ENCODE measurements at places on chromosomes 2 and 18.

GRCh38 chr2:12469141-12469561 lies 247.6 kb upstream of the TRIB2 start:
- no peak for DNase-seq

GRCh38 chr18:75213611-75214331 lies 3.2 kb downstream of the TSHZ1 start:
- no peak for DNase-seq

DNA sequence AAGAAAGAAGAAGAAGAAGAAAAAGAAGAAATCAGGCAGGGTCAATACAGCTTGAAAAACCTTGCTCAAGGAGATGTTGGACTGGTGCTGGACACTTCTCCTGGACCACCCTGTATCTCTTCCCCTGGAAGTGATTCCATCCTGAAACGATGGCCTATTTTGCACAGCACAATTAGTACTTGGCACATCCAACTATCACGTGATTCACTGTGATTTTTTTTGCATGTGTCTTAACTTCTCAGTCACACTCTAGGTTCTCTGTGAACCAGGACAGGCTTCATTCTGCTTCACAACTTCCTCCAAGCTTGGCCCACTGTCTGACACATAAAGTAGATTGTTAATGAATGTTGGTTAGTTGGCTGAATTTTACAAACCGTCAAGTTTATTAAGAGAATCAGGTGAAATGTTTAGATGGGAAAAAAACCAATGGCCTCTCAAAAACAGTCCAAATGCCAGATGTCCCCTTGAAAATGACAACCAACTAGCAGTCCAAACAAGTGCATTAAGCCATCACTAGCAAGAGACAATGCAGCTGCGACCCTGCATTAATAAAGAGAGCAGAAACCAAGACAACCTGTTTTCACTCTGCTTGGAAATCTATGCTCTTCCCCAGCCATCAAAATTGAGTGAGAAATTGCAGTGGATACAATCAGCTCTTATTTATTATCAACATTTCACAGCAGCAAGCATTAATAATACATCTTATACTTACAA lies 300.0 kb upstream of the CHAC2 start:
- no peak for DNase-seq

DNA sequence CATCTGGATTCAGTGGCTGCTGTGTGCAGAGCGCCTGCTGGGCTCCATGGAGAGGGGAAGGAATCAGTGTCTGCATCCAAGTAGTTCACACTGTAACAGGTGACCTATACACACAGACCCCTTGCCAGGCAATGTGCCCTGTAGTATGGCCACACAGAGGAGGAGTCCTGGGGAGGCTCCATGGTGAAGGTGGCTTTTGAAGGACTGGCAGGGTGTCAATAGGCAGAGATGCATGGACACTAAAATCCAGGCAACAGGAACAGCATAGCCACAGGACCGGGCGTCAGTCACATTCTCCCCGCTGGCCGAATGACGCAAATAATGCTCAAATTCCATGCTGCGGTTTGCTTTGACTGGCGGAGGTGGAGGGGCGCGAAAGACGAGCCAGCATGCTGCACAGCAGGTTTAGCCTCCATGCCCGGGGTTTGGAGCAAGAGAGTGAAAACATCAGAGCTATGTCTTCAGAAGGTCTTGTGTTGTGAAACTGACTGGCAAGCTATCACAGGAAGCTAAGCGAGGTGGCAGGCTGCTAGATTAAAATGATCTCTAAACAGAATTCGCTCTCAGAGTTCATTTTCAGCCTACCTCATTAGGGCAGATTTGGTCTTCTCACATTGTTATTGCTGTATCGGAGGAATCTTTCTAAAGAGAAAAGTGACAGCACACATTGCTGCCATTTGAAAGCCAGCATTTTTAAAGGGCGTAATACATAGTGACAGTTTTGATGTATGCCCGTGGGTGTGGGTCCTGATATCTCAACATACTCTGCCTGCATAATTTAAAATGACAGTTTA lies 1.2 kb upstream of the CHMP1B start:
- peak; percentile 4 for DNase-seq

- DNase-seq = no peak
Measured at GRCh38 chr18:29726646-29727045, 1315.9 kb downstream of the DSC3 start.

DNA sequence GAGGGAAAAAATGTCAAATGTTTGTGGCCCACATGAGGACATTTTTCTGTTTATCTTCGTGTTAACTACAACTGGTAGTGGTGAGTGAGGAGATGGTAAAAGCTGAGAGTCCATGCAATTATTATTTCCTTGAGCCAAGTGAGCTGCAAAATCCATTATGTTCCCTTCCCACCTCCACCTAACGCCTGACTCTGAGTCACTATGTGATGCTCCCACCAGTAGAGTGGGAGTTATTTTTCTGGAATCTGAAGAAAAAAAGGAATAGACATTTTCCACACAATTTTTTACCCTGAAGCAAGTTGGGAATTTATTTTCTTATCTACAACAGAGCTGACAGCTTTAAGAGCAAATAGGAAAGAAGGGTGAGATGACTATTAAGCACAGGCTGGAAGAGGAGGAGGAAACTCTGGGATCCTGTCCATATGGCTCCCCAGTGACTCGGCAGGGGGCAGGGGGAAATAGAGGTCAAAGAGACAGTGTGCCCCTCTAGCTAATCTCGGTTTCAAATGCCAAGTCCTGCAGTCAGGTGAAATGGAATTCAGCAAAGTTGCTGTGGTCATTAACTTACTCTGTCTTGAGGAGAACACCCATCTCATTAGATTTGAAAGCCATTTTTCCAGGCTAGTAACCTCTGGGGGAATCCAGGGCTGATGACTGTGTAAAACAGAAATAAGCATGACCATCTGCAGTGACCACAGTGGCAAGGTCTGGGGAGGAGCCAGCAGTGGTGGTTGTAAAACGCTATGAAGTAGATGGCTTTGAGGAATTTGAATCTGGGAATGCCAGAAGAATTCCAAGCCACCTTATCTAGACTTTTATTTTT lies 463.9 kb downstream of the STK39 start:
- no peak for DNase-seq

DNA sequence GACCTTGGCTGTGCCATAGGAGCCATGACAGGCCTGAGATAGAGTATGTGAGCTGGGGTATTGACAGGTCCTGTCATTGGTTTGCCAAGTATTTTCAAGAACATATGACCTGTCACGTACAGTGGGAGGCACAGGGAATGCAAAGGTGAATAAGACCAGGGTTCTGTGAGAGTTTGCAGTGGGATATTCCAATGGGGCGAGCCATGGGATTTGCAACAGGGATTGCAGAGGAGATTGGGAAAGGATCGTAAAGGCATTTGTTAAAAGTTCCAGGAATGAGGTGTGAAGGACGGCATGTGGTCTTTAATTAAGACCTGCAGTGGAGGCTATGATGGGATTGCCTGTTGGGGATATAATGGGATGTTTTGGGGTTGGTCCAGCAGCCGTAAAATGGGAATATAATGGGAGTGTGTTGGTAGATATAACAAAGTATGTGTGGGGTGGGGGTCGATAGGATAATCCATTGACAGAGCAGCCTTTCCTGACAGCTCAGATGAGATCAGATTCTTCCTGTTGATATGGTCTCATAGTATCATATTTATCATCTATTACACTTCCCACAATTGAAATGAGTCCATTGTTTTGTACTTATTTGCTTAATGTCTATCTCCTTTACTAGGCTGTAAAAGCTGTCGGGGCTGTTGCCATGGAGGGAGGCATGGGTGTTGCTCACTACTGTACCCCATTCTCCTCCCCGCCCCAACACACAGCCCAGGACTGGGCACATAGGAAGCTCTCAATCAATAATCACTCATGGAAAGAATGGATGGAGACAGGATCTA lies 38.1 kb downstream of the PKDCC start:
- no peak for DNase-seq

DNA sequence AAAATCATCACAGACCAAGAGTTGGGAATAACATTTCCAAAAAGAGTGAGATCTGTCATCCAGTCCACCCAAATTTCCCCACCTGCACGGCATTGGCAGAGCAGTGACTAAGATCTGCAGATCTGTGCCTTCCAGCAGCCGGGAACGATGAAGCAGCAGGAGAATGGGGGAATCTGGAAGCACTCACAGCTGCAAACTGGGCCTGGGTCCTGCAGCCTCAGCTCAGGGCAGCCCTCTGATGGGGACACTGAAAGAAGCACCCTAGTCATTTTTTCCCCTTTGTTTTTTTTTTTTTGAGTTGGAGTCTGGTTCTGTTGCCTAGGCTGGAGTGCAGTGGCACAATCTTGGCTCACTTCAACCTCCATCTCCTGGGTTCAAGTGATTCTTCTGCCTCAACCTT lies 4.4 kb upstream of the SAG start:
- DNase-seq = no peak

GRCh38 chr2:72744049-72744448 lies 81.8 kb downstream of the EXOC6B start:
- DNase-seq = no peak

DNA sequence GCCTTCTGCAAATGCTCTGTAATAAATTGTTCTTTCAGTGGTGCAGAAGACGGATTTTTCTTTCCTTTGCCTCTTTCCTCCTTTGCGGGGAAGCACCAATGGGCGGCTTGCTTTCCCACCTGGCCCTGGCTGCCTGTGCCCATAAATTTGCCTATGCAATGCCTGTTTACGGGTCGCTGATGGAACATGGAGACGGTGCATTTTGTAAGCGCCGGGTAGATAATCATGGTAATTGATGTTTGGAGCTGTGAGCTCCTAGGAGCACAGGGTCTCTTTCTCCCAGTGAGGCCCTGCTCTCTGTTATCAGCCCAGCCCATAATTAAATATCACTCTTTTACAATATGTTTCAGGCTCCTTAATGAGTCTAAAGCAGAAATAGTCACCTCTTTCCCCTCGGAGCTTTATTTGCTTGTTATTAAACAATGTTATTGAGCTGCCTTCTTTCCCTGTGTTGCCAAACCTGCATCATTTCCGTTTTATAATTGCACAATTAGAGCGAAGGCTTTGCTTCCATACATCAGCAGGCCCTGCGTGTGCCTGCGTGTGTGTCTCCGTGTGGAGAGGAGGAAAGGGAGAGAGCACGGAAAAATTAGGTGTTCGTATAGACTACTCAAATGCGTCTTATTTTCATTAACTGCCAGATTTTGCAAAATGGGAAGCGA lies 437.4 kb upstream of the POU3F3 start:
- DNase-seq = no peak

- no peak for DNase-seq
Measured at GRCh38 chr18:45228796-45229388, 386.4 kb upstream of the SLC14A2 start.

- no peak for DNase-seq
Measured at GRCh38 chr18:55283309-55283708, 304.7 kb downstream of the TCF4 start.

GRCh38 chr2:69817729-69818501 lies 11.5 kb upstream of the GMCL1 start:
- no peak for DNase-seq

DNA sequence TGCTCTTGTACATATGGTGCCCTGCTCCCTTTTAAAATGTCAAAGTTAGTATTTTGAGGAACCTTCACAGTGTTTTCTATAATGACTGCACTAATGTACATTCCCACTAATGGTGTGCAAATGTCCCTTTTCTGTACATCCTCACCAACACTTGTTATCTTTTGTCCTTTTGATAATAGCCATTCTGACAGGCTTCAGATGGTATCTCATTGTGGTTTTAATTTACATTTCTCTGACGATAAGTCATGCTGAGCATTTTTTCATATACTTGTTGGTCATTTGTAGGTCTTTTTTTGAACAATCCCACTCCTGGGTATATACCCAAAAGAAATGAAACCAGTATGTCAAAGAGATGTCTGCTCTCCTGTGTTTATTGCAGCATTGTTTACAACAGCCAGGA lies 268.3 kb downstream of the FBXO15 start:
- no peak for DNase-seq

- no peak for DNase-seq
Measured at GRCh38 chr2:15298770-15299169, 262.4 kb downstream of the NBAS start.

- DNase-seq = no peak
Measured at GRCh38 chr2:10956006-10956790, 44.5 kb downstream of the KCNF1 start.

- DNase-seq = no peak
Measured at GRCh38 chr2:138066139-138066806, 102.0 kb downstream of the HNMT start.

DNA sequence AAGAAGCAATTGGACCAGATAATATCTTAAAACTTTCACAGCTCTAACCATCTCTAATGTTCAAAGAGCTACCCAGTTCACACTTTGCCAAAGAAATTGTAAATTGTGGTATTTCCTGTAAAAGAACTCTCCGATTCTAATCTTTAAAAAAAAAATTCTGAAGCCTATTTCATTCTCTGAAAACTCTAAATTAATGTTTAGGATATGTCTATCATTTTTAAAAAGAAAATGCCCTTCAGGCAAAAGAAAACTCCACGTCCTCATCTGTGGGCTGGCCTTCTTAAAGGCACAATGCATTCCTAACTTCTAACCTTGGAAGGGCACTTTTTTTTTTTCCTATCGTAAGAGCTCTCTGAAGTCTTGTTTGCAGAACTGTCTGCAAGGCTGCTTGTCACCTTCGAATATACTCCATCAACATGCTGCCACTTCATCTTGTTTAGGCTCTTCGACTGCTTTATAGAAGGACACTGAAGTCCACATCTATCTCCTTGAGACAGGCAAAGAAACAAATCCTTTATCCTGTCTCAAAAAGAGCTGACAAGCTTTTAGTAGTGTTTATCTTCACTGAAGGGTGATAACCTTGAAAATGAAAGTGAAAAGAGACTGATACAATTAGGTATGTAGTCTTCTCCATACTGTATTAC lies 124.3 kb upstream of the SLC39A10 start:
- no peak for DNase-seq

- DNase-seq = no peak
Measured at GRCh38 chr2:43008388-43008787, 216.0 kb upstream of the HAAO start.

GRCh38 chr2:98730707-98731040 lies 258 bp downstream of the MGAT4A start:
- DNase-seq = no peak

DNA sequence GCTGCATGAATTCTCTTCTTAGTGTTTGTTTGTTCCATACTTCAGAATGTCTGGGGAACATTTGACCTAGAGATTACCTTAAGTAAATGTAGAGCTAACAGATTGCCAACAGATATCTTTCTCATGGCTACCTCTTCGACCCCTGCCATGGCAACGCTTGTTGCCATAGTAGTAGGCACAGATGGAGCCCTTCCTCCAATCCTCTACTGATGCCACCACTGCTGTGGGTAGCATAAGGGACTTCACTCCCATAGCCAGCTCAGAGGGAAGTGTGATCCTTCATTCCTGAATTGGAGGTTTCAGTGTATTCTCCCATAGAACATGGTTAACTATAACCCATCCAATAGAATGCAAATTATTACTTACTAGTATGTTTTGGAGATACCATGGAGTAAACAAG lies 543.6 kb upstream of the NRP2 start:
- DNase-seq = no peak

- DNase-seq = no peak
Measured at GRCh38 chr18:55559739-55560138, 28.3 kb downstream of the TCF4 start.

- no peak for DNase-seq
Measured at GRCh38 chr2:216497382-216498069, 1.1 kb upstream of the RPL37A start.

Data from KG1 (cell line).